ENCODE measurements at places on chromosomes 2 and 18. TPM values are rescaled to one million over a fixed set of nuclear protein-coding genes. Genes with fewer than 3 reads are reported as not detected.

TM4SF20 gene
- not detected for total RNA-seq

CPO gene
- not detected for total RNA-seq

GCG gene
- not detected for total RNA-seq

MALL gene
- not detected for total RNA-seq

PLA2R1 gene
- 0.11 TPM for total RNA-seq

TCF7L1 gene
- 0.71 TPM for total RNA-seq

FAM117B gene
- 2.4 TPM for total RNA-seq

GGCX gene
- 90.9 TPM for total RNA-seq

GRB14 gene
- 4.1 TPM for total RNA-seq

ANKRD30B gene
- 7.3 TPM for total RNA-seq

FOSL2 gene
- 16.8 TPM for total RNA-seq

TANC1 gene
- total RNA-seq, result 34.6 TPM

GYPC gene
- 444 TPM for total RNA-seq

All from SK-MEL-5 (cell line).